Ammon's horn (tissue), 1 donor: ENCODE measurements at places on chromosomes 4 and X.

GRCh38 chrX:13050151-13050550, 5.7 kb upstream of the FAM9C start:
- no peak for DNase-seq

- peak; percentile 2 for DNase-seq
Observed at GRCh38 chrX:72465889-72466288, 106.8 kb downstream of the HDAC8 start.

- no peak for DNase-seq
Observed at GRCh38 chr4:10153161-10153560, 36.6 kb upstream of the WDR1 start.

DNA sequence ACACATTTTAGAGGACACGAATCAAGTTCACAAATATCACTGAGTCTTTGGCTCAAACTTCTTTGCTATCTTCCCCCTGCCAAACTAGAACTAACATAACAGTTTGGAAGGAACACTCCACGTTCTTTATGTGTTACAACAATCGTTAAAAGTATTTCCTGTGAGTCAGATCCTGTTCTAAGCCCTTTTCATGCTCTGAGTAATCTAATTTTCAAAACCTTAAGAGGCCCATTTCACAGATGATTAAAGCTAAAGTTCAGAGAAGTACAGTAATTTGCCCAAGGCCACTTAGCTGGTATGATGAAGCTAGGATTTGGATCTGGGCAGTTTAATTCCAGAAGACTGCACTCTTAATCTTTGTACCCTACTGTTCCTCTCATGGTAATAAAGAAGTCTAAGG, 854.4 kb upstream of the INTU start:
- no peak for DNase-seq

DNA sequence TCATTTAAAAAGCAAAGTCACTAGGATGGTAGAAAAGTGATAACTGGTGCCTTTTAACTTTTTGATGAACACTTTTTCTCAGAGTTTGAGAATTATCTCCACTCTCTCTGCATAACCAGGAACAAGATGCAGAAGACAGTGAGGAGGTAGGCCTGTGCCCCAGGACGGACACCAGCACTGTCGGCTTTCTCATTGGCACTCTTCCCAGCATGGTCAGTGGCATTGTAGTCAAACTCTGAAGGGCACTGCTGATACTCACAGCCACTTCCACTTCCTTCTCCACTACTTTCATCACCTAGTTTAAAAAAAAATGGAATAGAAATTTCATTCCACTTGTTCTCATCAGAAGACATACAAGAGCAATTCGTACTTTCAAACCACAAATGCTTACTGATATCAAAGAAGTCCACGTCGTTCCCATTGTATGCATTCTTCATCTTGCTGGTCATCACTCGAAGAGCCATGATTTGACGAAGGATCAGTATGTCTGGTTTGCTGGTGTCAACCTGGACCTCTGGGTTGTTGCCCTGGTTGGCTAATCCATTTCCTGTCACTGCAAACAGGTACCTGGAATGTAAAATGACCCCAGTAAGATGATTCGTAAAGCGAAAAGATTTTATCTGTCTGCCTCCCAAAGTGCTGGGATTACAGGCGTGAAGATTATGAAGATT, 84.8 kb upstream of the TFDP3 start:
- DNase-seq = no peak

- DNase-seq = no peak
Observed at GRCh38 chr4:177455561-177455970, 13.3 kb upstream of the AGA start.

GRCh38 chr4:119493419-119493818, 135.2 kb downstream of the PDE5A start:
- no peak for DNase-seq

DNA sequence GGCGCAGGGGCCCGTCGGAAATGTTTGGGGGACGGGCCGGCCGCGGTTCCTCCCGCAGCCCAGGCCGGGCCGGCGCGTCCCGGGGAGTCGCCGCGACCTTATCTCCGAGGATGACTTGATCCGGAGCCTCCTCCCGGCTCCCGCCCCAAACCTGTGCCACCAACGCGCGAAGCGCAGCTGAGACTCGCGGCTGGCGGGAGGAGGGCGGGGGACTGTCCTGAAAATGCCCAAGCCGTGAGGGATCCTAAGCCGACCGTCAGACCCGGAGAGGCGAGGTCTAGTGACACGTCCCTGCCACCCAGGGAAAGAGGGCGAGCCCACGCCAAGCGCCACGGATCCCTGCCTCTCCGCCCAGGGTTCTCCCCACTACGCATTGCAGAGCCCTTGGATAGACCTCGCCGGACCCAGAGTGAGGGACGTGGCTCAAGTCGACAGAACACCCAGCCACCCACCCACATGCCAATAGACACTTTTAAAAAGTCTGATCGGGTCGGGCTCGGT, 26.9 kb downstream of the UTP14A start:
- DNase-seq = peak; percentile 12

DNA sequence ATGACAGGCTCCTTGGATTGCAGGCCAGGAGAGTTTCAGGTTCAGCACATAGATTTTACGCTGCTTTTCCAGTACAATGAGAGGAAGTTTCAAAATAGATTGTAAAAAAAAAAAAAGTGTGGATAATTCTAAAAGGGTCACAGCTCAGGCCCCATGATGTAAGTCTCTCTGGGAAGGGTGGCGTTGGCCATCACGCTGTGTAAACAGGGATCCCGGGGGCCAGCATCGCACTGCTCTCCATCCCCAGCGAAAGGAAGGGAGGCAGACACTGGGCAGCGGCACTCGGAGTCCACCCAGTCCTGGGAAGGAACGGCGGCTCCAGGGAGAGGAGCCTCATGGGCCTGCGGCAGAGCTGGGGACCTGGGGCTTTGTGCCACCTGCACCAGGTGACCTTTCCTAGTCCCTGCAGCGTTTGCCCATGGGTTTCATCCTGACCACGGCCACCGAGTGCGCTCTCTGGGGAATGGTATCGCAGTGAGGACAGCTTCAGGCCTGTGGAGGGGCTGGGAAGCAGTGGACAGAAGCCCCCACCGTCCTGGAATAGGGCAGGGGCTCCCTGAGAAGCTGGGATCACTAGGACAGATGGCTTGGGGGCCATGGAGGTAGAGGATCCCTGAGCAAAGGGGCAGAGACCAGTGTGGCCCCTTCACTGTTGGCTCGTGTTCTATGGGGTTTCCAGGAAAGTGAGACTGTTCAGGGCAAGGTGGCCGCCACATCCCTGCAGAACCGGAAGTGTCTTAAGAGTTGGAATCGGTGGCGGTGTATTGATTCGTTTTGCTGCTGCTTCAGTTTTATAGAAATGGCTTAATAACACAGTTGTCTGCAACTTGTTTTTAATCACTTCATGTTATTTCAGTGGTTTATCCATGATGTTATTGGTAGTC, 38.9 kb downstream of the RGS12 start:
- no peak for DNase-seq

GRCh38 chr4:15341733-15342300, 86.0 kb upstream of the C1QTNF7 start:
- DNase-seq = no peak

DNA sequence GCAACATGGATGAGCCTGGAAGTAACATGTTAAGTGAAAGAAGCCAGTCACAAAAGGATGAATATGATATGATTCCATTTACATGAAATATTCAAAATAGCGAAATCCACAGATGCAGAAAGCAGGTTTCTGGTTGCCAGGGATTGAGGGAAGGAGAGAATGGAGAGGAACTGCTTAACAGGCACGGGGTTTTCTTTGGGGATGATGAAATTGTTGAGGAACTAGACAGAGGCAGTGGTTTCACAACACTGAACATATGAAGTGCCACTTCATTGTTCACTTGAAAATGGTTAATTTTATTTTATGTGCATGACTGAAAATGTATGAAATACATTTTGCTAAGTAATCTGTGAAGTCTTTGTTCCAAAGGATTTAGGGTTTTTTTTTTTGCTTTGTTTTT, 182.5 kb upstream of the TBL1X start:
- no peak for DNase-seq

GRCh38 chr4:87838205-87838604, 5.4 kb downstream of the MEPE start:
- DNase-seq = peak; percentile 43

GRCh38 chrX:110396735-110397134, 38.1 kb downstream of the RTL9 start:
- DNase-seq = no peak

DNA sequence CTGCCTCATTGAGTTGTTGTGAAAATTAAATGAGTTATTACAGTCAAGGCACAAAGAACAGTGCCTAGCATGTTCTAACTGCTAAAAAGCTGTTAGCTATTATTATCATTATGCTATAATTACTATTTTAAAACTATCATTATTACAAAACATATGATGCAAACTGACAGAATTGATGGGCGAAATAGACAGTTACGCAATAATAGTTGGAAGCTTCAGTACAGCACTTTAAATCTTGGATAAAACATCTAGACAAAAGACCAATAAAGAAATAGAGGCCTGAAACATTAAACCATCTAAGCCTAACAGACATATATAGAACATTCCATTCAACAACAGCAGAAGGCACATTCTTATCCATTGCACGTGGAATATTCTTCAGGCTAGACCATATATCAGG, 73.0 kb downstream of the TAB3 start:
- no peak for DNase-seq

- peak; percentile 51 for DNase-seq
Observed at GRCh38 chr4:90318193-90318592, 191.0 kb downstream of the CCSER1 start.

DNA sequence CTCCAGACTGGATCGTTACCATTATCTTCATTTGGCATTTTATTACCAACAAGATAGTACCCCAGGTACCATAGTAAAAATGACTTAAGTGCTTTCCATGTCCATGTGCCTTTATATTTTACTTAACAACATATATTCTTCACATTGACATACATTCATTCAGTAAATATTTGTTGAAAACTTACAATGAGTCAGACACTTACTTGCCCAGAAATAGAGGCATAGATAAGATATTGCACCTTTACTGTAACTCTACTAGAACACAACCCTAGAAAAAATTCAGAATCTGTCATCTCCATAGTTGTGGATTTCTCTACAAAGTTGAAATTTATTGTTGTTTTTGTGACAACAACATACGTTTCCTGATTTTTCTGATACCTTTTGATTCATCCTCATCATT, 640.6 kb downstream of the RPA4 start:
- DNase-seq = no peak

GRCh38 chr4:153519687-153520086, 53.5 kb downstream of the TMEM131L start:
- DNase-seq = no peak

DNA sequence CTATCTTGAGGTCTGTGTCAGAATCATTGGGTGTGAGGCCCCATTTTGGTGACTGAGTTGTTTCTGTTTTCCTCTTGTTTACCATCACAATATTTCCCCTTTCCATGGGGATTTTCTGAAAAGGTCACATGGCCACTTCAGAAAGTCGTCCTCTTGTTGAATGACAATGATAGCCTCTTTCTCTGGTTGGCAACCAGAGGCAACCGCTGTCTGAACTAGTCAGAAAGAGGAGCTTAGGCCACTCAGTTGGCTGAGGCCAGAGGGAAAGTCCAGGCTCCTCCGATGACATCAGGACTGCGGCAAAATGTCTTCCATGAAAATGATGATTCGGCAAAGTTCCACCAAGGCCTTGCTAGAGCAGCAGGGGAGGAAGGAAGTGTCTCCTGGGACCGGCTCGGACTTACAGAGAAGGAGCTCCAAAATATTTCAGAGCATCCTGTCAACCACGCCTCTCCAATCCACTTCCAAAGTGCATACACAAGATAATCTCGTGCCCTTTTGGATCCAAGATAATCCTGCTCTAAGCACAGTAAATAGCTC, 19.1 kb upstream of the RBM47 start:
- DNase-seq = no peak

DNA sequence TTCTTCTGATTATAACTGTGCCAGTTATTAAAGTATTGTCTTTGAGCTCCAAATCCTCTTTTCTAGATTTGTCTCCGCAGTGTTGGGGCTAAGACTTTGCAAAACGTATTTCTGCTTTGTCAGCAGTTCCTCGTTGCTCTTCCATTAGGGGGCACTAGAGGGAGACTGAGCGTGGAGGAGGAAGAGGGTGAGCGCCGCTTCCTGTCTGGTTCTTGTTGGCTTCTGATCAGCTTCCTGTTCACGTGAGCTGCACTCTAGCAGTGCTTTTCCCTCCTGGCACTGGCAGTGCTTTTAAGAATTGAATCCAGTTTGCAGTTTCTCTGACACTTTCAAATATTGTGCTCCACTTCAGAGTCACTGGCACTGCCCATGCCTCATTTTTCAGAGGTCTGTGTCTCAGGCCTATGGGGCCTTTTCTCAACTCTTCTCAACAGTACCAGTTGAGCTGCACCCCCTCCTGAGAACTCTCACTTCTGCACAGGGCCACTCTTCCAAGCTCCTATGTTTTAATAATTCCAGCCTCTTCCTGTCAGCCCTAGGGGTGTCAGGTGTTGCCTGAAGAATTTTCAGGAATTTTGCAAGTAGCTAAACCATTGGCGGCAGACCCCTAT, 54.4 kb upstream of the LCORL start:
- DNase-seq = peak; percentile 25

DNA sequence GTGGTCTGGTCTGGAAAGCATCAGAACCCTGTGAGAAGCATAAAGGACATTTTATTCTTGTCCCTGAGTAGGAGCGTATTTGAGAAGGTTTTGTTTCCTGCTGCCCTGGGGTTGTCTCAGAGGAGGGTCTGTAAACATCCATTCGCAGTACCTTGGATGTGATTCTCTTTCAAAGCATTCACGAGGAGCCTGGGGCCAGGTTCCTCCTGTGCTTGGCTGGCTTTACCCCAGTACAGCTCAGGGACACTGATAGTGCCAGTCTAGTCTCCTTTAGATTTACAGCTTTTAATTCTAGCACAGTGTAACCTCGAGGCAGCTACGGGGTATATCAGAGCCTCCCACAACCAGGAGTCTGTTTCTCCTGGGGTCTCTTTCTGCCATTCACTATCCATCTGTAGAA, 2.7 kb downstream of the CLRN2 start:
- DNase-seq = no peak

GRCh38 chr4:185145572-185145971, 2.5 kb downstream of the SLC25A4 start:
- no peak for DNase-seq

DNA sequence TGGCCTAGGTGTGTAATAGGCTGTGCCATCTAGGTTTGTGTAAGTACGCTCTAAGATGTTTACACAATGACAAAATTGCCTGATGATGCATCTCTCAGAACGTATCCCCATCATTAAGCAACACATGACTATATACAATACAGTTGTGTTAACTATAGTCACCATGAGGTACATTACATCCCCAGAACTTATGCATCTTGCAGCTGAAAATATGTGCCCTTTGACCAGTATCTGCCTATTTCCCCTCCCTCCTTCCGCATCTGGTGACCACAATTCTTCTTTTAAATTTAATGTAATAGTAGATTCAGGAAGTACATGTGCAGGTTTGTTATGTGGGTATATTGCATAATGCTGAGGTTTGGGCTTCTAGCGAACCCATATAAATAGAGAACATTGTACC, 239.8 kb upstream of the IL1RAPL1 start:
- no peak for DNase-seq

- DNase-seq = peak; percentile 88
Observed at GRCh38 chrX:13994104-13994503, 35.6 kb downstream of the GEMIN8 start.
